Foreskin keratinocyte (primary cell): ENCODE measurements at places on chromosomes 11 and 22.

DNA sequence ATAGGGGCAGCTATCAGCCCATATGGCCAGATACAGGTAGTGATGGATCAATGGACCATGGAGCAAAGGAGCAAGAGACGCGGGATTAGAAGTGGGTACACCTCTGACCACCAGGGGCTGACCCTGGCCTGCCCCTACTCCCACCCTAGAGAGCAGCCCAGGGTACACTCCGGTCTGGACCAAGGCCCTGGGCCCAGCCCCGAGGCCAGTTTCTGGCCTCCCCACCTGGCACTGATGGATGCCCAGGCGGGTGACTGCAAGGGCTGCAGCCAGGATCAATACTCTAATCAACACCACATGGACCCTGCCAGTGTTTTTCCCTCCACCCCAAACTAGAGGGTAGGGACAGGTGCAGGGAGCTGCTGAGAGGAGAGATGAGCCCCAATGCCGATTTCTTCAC, 74.1 kb upstream of the NECTIN1 start:
- no peak for DNase-seq

DNA sequence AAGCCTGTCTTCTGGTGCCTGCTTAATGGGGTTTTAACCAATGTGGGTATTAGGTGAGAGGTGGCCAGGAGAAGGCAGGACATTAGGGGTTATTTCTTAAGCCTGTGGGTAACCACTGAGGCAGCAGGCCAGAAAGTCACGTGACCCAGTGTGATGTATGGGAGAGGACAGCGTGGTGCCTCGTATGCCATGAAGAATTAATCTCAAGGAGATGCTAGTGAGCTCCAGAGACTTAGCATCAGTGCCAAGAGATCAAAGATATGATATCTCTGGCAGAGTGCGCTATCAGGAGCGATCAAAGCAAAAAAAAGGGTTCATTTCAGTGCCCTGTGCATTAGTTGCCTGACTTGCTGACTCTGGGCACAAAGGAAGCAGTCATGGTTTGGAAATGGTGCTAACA, 275.5 kb downstream of the KIRREL3 start:
- DNase-seq, result no peak

DNA sequence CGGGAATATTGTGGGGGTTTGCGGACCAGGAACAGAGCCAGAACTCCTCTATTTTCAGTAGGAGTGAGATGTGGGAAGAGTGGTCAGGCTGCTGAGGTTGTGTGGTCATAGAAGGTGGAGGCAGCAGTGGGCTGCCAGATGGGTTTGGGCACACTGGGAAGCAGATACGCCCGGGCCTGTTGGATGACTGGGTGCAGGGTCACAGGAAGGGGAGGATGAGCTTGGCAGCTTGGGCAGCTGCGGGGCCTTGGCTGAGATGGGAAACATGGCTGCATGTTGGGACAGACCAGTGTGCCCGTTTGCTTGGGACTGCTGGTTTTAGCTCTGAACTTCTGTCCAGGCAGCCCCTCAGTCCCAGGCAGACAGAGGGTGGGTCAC, 11.4 kb downstream of the SHANK3 start:
- DNase-seq, result peak; percentile 65

- DNase-seq, result no peak
Measured at GRCh38 chr11:91173701-91174100, 950.9 kb upstream of the CHORDC1 start.

DNA sequence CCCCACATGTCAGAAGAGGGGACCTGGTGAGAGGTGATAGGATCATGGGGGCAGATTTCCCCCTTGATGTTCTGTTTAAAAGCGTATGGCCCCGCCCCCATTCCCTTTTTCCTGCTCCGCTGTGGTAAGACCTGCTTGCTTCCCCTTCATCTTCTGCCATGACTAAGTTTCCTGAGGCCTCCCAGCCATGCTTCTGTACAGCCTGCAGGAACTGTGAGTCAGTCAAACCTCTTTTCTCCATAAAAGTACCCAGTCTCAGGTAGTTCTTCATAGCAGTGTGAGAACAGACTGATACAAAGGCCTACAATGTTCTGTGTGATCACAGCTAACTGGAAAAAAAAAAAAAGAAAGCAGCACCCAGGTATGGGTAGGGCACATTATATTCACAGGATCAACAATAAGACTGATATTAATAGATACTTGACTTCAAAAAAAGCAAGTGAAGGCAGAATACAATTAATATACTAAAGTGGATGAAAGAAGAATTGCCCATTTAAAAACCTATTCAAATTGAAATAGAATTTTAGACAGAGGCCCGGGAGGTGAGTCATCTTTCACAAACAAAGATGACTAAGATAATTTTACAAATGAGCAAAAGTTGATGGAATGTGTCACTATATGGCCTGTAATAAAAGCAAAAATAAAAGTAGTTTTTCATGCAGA, 1.7 kb upstream of the OR52K1 start:
- peak; percentile 68 for DNase-seq

DNA sequence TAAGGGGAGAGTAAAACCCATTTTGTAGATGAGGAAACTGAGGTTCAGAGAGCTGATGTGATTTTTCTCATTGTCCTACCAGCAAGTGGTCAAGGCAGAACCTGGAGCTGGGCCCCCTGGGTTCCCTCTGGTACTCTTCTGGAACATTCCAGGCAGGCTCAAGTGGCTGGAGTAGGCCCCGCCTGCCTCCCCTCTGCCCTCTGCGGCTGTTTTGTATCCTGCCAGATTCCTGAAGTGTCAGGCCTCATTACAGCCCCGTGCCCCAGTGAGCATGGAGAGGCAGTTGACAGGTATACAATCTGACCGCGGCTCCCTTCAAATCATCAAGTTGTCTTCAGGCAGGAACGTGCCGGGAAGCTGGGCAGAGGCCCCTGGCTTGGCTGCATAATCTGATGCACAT, 94.6 kb upstream of the CD82 start:
- no peak for DNase-seq

DNA sequence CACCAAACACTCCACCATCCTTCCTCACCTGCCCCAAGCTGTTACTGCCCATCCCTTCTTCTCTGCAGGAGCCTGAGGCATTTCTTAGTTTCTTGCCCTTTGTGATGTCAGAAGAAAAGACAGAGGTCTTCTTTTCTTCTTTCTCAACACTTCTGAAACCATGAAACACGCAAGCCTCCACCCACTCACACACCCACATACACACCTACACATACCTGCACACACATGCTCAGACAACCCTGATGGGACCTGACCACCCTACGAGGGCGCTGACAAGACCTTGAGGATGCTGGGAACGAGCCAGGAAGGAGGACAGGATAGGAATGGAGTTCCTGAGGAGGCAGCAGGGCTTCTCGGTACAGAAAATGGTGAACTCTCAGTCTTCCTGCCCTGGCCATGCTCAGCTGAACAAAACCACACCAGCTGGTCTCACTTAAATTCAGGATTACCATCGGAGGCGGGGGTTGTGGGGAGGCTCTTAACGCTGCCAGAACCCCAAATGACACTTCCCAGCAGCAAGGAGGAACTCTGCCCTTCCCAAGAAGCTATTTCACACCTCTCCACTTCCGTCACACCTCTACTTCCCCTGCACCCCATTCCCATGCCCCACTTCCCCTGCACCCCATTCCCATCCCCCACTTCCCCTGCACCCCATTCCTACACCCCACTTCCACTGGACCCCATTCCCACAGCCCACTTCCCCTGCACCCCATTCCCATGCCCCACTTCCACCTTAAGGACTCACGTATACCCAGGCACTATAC, 41.0 kb downstream of the CSF2RB start:
- DNase-seq, result no peak

DNA sequence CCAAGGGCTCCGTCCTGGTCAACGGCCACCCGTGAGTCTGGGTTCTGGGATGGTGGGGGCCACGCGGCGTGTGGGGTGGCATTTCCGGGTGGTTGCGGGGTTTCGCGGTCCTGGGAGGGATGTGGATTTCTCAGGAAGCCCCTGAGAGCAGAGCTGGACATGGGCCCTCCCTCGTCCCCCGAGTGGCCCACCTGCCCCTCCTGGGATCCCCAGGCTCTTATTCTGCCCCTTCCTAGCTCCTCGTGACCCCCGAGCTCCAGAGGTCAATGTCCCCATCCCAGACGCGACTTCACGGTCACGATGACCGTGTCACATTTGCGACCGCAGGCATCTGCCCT, 4.4 kb downstream of the MUC5AC start:
- no peak for DNase-seq

GRCh38 chr11:68028802-68029545, 1.5 kb upstream of the NDUFS8 start:
- DNase-seq, result no peak

DNA sequence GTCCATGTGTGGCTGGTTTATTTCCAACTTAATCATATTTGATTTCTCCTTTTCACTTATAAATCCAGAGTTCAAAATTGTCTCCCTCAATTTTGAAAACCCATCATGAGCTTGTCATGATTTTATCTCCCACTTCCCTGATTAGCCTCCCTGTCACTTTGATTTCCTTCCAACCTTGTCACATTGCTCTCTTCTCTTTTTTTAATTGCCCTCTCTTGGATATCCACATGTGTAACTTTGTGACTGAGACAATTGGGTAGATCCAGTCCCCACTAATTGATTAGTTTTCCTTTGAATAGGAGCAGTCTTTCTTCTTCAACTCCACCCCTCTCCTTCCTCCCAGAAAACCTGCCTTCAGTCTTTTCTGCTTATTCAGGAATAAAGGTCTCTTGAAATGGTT, 2.4 kb downstream of the TEF start:
- DNase-seq, result no peak

DNA sequence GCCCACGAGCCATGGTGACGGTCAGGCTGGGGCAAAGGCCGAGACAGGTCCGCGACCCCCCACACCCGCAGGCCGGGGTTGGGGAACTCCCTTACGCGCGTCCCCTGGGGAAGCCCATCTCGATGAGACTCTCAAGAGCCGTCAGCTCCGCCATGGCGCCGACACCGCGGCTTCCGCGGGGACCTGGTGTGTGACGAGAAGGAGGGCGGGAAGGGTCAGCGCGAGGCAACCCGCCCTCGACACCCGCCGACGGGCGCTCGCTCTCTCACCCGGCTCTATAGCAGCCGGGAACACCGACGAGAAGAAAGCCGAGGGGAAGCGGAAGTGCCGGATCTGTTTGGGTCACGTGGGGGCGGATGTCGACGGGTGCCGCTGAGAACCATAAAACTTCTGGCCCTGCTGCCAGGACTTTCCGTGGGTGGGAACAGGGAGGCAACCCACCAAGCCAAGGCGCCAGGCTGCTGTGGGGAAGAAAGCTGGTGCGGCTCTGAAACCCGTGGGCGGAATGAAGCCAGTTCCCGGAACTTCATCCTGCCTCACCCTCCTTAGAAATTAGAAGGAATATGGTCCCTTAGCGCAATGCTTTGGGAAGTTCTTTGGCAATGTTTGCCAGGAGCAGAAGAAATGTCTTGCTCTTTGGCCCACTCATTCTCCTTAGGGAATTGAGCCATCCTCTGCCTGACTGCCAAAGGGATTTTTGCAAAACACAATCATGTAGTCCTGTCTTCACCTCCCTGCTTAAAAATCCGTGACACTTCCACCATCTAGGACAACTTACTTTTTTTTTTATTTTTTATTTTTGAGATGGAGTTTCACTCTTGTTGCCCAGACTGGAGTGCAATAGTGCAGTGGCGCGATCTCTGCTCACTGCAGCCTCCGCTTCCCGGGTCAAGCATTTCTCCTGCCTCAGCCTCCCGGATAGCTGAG, at the start of gene UBXN1:
Gene UBXN1, minus strand, starts transcription at position 304 of the 927 bp plus-strand sequence. Its CDS starts 150 bp downstream, at position 154.
- peak; percentile 74 for DNase-seq

DNA sequence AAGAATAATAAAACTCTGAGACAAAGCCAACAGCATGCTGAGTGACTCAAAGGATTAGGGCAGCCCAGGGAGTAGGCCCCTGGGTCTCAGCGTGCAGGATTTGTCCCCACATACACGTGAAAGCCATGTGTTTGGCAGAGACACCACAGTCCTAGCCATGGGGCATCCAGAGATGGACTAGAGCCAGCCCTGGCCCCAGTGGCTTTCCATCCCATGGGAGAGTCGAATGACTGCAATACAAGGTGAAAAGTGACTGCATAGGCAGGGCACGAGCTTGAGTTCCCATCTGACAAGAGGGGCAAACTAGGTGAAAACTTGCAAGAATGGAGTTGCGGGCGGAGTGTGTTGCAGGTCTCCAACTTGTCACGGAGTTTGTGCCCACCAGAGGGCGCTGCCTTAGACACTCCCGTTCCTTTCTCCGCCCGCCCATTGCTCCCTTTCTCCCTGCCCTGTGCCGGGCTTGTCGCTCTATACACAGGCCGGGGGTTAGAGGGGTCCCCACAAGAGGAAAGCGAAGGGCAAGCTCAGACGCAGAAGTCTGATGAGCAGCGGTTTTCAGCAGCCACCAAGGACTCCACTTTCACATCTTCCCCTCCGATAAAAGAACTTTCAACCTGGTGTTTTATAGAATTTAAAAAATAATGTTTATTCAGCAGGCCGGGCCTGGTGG, 24.2 kb downstream of the TSKU start:
- no peak for DNase-seq

- no peak for DNase-seq
Measured at GRCh38 chr22:44931766-44932165, 78.0 kb downstream of the PHF21B start.

- peak; percentile 5 for DNase-seq
Measured at GRCh38 chr11:59429924-59430516, 3.8 kb upstream of the OR5A2 start.

GRCh38 chr11:74806267-74806666, 57.6 kb downstream of the RNF169 start:
- DNase-seq, result peak; percentile 10

- DNase-seq, result peak; percentile 66
Measured at GRCh38 chr11:8963569-8964323, 496 bp downstream of the TMEM9B start.

DNA sequence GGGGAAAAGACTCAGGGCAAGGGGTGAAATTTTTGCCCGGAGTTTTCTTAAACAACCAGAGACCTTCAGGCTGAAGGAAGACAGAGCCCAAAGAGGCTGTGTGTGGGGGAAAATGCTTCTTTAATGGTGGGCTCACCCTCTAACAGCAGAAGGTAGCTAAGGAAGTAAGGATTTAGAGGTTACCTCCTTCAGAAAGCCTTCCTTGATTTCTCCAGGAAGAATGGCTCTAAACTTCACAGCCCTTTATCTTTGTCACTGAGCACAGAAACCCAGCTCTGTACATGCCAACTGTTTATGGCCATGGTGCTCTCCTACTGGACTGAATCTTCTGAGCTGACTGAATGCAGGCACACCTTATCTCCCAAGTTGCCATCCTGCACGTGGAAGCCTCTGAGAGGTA, 196.0 kb downstream of the TENM4 start:
- DNase-seq, result no peak

- peak; percentile 67 for DNase-seq
Measured at GRCh38 chr11:95790933-95791708, 823 bp downstream of the CEP57 start.

- no peak for DNase-seq
Measured at GRCh38 chr11:125625225-125625629, 264 bp downstream of the CHEK1 start.

- no peak for DNase-seq
Measured at GRCh38 chr22:27349456-27349855, 452.1 kb downstream of the MN1 start.

DNA sequence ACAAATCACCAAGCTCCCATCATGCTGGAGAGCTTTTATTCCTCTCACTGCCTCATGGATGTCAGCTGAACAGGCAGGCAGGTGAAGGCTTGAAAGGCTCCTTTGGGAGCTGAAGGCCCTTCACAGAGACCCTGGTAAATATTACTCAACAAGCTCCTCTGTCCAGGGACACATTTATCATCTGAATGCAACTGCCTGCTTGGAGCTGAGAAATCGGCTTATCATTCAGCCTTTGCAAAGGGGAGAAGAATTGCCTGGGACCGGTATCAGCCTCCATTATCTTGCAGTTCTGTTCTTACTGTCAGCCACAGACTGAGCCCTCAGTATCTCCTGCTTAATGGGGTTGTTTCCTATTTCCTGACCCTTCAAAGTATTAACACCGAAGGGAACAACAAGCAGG, 113.8 kb upstream of the PITPNB start:
- DNase-seq, result no peak
